Stimulated activated CD8-positive, alpha-beta memory T cell treated with anti-CD3 and anti-CD28 coated beads, Interleukin-4, amount 100 ng/mL, for 1 hour (primary cell): ENCODE measurements at places on chromosomes 3 and 15.

DNA sequence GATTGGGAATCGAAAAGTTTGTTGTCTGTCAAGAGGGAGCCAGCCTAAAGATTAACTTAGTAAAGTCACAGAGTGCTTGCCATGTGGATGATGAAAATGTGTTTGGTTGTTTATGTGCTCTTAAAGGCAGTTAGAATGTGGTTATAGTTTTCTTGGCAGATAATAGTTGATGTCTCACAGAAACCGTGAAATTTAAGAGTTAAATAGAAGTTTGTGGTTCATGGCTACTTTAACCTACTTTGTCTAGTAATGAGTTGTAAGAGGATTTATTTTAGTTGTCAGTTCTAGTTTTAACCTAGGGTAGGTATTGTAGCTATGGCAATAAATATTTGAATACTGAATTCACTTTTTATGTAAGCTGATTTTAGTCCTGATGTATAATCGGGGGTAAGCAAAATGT is 36.4 kb upstream of the EIF3J start:
- no peak for DNase-seq

DNA sequence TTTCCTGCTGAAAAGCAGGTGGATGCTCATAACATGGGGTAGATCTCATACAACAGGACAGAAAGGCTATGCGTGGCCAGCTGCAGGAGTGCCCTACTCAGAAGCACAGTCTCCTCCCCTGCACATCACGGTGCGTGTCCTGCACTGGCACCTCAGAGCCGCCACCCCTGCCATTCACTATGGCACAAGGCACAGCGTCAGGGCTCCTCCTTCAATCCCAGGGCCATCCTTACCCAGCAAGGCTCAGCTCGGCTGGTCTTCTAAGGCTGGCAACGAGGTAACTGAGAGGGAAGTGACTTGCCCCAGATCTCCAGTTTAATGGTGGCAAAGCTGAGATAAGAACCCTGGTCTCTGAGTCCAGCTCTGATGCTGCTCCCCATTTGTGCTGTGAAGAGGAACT is 97.1 kb downstream of the CPN2 start:
- DNase-seq, result no peak

GRCh38 chr15:94864600-94864999 is 633.2 kb downstream of the MCTP2 start:
- no peak for DNase-seq

GRCh38 chr3:66487465-66487864 is 13.4 kb downstream of the LRIG1 start:
- no peak for DNase-seq

GRCh38 chr3:100068826-100069225 is 45.5 kb downstream of the FILIP1L start:
- DNase-seq, result peak; percentile 23

GRCh38 chr3:43616034-43616433 is 5.8 kb downstream of the ANO10 start:
- DNase-seq, result no peak

DNA sequence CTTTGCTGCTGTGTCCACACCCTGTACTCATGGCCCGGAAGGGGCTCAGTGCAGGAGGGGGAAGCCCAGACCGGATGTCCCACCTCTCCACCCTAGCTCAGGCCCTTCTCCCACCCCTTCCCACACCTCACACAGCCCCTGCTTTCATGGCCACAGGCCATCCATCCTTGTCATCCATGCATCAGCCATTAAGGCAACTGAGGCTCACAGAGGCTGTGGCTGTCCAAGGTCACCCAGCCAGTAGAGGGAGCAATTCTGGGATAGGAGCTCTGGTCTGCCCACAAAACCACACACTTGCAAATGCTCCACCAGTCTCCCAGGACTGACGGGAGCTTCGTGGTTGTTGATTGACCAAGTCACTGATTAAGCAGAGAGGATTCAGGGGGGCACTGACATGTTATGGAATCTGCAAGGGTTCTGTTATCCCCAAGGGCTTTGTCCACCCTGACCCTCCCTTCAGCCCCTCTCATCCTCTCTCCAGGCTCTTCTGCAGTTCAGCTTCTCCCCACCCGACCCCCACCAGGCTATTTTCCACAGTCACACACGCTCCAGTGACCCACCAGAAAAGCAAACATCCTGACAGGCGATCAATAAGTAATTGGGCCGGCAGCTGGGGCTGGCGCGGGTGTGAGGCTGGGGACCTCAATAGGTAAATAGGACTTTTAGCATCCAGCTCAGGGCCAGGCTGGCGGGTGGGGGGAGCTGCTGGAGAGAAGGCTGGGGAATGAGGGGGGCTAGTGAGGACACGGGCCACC is 15.1 kb downstream of the LINGO1 start:
- no peak for DNase-seq

DNA sequence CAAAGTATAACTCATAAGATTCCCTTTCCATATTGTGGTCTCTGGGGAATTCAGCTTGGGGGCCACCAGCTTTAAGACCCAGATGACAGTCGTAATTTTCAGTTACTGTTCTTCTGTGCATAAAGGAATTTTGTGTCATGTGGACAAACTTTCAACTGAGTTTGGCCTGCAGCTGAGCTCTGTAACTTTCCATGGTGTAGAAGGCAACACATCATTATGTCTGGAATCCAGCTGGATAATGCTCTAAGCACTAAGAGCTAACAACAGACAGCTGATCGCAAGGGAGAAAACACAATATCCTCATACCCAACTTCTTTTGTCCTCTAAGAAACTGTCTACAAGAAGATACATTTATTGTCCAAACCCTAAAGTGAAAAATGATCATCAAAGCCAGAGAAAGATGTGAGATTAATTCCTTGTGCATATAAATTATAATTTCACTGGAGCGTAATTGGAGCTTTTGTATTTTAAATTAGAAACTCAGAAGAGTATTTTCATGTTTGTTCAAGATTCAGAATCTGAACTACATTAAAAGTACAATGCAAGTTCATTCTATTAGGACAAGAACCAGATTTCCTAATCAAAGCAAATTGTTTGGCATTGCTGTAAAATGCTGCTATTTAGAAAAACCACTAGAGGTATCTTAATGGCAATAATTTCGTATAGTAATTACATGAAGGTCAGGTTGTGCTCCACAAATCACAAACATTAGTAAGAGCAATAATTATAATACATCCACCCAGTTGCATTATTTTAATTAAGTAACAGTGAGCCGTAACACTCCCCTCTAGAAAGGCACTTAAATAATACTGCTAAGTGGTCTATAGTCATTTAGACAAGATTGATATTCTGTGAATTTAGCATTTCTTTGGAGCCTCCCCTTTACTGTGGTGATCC is 218.8 kb downstream of the ATP8B4 start:
- no peak for DNase-seq

DNA sequence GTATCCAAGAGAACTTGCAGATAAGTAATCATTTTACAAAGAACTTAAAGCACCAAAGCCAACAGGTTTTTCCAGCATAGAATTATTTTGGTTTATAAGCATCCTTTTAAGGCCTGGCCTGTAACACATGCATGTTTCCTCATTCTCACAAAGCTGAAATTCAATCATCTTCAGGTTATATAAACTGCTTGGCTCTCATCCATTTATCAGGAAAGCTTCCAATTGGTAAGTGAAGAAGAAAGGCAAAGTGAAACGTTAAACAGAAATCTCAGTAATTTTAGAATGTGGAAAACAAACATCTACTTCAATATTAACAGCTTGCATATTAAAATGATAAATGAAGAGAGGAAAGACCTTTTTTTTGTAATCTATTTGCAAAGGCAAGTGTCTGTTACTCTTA is 1.6 kb downstream of the SERP1 start:
- DNase-seq, result no peak

GRCh38 chr15:71396536-71397125 is 281.4 kb downstream of the THSD4 start:
- no peak for DNase-seq

DNA sequence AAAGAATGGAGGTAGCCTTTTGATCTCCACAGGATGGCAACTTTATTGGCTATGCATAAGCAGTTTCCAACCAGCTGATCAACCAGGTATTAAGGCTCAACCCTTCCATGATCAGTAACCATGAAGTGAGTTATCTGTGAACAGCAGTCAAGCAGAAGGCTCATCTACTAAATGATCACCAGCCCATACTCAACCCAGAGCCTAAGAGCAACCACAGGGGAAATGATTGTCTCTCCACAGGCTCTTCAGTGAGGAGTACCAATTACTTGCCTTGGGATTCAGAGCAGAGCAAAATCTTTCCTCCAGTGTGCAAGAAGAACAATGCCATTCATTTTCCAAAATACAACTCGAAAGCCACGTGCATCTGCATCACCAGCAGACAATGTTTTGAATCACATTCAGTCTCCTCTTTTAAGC is 754.8 kb downstream of the ROBO1 start:
- no peak for DNase-seq
